Hypothalamus (tissue), 51 donors: ENCODE measurements at places on chromosomes 12 and 14.

DNA sequence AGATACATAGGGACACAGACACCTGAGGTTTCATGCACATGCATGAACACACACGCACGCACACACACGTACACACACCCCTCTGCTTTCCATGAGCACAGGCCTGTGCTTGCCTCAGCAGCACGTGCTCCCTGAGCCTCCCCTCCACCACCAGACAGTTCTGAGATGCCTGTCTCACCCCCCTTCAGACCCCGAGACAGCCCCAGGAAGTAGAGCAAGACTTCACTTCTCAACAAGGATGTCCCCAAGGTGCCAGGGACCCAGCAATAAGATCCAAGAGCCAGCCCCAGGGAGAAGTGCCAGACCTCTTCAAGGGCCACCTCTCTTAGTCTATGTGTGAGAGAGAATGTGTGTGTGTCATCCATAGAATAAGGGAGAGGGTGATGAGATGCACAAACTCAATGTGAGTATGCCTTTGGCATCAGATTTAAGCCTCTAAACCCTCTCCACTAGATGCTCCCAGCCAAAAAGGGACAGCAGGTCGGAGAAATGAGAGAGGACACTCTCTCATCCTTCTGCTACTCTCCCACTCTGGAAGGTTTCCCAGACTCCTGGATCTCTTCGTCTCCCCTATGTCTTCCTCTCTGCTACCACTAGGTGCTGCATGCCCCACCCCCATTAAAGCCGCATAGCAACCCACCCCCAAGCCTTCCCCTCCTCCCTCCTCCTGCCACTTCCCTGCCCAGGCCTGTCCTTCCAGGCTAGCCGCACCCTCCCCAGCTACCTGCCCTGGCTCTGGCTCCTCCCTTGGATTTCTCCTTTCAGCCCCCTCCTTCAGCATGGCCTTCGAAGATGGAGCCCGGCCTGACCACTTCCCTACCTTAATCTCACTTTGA lies 7.7 kb downstream of the RARG start:
- DNase-seq = no peak

DNA sequence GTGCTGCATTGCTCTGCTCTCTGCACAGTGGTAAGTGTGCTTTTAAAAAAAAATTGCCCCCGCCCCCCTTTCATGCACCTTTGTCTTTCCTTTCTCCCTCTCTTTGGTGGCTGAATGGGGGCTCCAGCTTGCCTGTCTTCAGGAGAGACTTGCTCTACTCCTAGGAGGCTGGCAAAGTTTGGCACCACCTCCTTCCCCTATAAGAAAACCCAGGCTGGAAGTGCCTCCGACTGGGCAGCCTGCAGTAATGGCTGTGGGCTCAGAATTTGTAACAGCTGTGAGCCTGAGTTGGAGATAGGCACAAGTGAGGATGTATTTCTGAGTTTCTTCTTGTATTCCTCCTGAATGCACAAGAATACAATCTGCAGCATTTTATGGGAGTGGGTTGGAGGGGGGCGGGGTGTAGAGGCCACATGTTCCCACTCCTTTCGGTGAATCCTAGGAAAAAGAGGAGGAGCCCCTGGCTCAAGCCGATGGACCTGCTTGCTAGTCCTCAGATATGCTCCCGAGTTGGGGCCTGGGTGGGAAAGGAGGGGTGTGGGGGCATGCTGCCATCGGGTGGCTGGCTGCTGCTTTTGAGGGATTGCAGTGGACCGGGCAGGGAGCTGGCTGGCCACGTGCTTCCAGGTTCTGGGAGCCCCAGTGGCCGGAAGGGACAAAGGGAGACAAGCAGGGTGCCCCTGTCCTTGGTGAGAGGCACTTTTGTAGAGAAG lies 124.3 kb downstream of the TSPAN9 start:
- no peak for DNase-seq

DNA sequence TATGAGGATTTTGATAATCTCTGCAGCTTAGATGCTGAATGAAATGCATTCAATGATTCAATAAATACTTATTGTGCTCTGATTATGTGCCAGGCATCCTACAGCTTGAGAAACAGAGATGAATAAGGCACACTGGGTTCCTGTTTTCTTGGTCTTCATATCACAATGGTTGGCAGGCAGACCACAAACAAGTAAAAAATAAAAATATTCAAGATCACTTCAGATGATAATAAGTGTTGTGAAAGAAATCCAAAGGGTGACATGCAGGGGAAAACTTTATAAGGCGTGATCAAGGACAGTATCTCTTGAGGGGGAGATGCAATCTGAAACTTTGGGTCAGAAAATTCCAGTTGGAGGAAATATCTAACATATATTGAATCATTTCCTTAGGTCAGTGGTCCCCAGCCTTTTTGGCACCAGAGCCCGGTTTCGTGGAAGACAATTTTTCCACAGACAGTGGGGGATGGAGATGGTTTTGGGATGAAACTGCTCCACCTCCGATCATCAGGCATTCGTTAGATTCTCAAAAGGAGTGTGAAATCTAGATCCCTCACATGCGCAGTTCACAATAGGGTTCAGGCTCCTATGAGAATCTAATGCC lies 73.7 kb upstream of the RAP1B start:
- no peak for DNase-seq

- no peak for DNase-seq
Measured at GRCh38 chr12:106369624-106370346, 12.2 kb downstream of the POLR3B start.

DNA sequence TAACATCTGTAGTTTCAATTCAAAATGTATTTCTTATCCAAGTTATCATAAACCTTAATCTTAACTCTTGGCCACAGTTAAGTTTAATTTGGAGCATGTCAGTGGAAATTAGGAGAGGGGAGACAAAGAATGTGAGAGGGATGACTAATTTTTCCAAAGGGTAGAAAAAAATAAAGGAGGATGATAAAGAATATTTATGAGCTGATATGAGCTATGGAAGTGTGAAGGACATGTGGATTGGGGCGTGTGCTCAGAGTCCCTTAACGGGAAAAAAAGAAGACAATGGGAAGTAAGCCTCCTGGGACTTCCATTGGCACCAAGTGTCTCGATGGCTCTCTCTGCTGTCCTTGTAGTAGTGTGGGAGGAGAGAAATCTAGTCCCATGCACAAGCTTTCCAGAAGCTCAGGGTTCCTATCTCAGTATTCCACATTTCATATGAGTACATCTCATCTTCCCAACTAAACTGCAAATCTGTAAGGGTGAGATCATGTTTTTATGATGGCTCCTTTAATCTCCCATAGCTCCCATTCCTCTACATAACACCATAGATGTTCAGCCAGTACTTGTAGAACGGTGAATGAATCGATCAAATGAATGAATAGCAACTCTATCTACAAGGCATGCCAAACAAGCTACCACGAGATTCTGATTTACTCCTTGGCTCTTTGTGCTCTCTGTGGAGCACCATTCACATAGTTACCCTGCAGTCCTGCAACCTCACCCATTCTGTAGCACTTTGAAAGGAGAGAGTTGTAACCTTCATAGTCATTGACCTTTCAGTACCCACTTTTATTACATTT lies 27.4 kb downstream of the BCL2L14 start:
- no peak for DNase-seq

DNA sequence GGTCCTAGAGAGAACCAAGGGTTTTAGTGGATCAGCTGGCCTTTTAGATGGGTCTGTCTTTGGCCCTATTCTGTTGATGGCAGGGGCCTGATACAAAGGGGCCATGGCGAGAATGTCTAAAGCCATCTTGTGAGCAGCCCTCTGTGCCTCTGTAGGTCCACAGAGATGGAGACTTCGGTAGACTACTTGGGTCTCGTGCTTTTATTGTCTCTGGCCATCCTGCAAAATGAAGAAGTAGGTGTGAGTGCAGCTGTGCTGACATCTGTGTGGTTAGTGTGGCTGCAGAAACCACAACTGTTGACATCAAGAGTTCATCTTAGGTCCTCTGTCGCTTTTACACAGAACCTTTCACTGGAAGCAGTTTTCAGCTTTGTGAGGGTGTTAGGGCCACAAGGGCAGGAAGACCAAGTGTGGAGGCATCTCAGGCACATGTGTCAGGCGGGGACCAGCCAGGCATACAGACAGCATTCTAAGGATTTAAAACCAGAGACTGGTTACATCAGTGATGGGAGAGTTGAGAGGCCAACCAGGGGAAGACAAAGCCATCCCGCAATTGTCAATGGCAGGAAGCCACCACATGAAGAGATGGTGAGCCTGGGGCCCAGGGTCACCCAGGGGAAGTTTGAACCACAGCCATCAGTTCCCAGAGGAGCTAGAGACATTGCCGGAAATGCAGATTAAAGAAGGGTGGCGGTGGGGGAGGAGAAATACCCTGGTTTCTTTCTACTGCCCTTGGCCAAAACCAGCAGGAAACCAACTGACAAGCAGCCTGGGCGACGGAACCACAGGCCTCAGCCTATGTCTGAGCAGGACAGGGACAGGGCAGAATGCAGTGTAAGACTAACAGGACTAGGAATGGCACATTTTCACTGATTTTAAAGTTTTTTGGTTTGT lies 13.0 kb upstream of the TPCN1 start:
- DNase-seq = no peak

- no peak for DNase-seq
Measured at GRCh38 chr14:71776471-71777360, 155.5 kb upstream of the RGS6 start.

GRCh38 chr14:101202627-101203404 lies 299.3 kb upstream of the RTL1 start:
- DNase-seq = no peak

GRCh38 chr12:119784673-119785072 lies 92.4 kb downstream of the CIT start:
- DNase-seq = no peak

- no peak for DNase-seq
Measured at GRCh38 chr14:86601813-86602212, 1071.9 kb downstream of the FLRT2 start.

GRCh38 chr14:82537831-82538230 lies 1004.2 kb upstream of the SEL1L start:
- no peak for DNase-seq

DNA sequence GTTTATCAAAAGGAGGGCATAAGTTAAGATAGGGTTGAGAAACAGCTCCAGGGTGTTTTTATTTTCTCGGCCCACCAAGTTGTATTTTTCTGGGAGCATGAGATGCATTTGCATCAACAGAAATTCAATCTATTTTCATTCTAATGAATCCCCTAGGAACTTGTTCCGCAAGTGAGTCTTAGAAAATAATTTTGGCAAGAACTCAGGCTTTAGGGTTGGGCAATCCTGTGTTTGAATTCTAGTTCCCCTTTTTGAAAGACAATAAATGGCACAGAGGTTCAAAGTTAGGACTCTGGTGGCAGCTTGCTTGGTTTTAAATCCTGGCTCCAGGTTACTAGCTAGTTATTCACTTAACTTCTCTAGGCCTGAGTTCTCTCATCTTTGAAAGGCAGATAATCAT lies 23.7 kb downstream of the SLC5A8 start:
- no peak for DNase-seq

- no peak for DNase-seq
Measured at GRCh38 chr12:52529846-52530245, 9.7 kb upstream of the KRT5 start.

- no peak for DNase-seq
Measured at GRCh38 chr14:80781972-80782367, 159.6 kb downstream of the CEP128 start.

DNA sequence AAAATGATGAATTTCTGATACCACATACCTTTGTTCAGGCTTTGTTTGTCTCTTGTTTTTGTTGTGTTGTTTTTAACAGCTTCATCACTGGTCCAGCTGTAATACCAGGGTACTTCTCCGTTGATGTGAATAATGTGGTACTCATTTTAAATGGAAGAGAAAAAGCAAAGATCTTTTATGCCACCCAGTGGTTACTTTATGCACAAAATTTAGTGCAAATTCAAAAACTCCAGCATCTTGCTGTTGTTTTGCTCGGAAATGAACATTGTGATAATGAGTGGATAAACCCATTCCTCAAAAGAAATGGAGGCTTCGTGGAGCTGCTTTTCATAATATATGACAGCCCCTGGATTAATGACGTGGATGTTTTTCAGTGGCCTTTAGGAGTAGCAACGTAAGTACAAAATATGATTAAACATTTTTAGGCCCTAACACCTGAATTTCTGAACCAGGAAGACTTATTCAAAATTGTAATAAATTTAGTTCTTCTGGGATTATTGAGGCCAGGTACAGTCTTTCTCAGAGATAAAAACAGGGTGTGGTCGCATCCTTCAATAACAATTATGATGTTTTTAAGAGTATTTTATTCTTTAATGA lies 22.4 kb downstream of the RXYLT1 start:
- no peak for DNase-seq

DNA sequence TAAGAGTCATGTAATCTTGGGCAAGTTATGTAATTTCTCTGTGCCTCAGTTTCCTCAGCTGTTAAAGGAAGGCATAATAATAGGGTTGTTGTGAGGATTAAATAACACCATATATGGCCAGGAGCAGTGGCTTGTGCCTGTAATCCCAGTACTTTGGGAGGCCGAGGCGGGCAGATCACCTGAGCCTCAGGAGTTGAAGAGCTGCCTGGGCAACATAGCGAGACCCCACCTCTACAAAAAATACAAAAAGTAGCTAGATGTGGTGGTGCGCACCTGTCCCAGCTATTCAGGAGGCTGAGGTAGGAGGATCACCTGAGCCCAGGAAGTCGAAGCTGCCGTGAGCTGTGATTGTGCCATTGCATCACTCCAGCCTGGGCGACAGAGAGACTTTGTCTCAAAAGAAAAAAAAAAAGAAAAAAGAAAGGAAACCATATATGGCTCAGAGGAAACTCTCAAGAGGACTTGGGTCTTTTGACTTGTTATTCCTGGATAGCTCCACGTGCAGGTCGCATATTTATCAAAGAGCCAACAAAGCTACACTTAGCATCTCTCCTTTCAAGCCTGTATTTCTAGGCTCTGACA lies 6.9 kb downstream of the GPRC5A start:
- no peak for DNase-seq

DNA sequence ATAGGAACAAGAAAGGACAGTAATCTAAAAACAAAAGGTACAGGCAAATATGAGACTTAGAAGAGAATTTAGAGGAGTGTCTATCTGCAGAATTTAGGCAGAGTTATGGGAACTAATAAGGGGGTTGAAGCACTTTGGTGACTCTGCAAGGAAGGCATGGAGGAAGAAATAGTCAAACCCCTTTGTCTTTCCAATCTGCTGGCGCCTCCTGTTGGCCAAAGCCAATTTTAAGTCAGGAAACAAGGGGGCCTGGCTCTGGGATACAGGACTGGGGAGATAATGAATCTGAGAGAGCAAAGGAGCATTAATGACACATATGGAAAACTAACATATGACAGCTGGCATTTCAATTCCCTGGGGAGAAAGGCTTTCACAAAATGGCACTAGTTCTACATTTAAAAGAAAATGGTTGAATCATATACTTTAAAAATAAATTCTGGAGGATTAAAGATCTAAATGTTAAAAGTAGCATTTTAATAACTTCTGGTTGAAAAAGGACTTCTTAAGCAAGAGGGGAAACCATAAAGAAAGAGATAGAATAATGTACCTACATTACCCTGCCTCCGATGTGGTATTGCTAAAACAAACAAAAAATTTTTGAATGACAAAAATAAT lies 48.5 kb upstream of the CSRP2 start:
- no peak for DNase-seq

GRCh38 chr14:99786511-99786989 lies 6.7 kb upstream of the EML1 start:
- no peak for DNase-seq
